ENCODE measurements at places on chromosomes 16 and 17.

- DNase-seq: no peak
Observed at GRCh38 chr16:82421851-82422250, 204.9 kb upstream of the CDH13 start.

GRCh38 chr17:2071455-2072281 is 16.8 kb downstream of the HIC1 start:
- DNase-seq: no peak

- DNase-seq: peak; percentile 68
Observed at GRCh38 chr16:22192261-22193062, 13.6 kb upstream of the EEF2K start.

GRCh38 chr17:70138291-70138865 is 31.0 kb upstream of the KCNJ2 start:
- DNase-seq: no peak

- DNase-seq: peak; percentile 58
Observed at GRCh38 chr16:57185446-57185944, 344 bp downstream of the PSME3IP1 start.

- DNase-seq: no peak
Observed at GRCh38 chr16:46788891-46789474, 40.8 kb upstream of the MYLK3 start.

DNA sequence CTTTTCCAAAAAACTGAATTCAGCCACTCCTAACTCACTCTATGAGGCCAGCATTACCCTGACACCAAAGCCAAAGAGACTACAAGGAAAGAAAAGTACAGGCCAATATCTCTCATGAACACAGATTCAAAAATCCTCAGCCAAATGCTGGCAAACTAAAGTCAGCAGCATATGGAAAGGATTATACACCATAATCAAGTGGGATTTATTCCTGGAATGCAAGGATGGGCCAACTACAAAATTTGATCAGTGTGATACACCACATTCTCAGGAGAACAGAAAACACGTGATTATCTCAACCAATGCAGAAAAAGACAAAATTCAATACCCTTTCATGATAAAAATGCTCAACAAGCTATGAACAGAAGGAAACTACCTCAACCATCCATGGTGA is 7.7 kb upstream of the AATK start:
- no peak for DNase-seq

- peak; percentile 46 for DNase-seq
Observed at GRCh38 chr16:28846933-28847273, 755 bp upstream of the TUFM start.

- DNase-seq: no peak
Observed at GRCh38 chr16:6692874-6693273, 639.8 kb upstream of the RBFOX1 start.

DNA sequence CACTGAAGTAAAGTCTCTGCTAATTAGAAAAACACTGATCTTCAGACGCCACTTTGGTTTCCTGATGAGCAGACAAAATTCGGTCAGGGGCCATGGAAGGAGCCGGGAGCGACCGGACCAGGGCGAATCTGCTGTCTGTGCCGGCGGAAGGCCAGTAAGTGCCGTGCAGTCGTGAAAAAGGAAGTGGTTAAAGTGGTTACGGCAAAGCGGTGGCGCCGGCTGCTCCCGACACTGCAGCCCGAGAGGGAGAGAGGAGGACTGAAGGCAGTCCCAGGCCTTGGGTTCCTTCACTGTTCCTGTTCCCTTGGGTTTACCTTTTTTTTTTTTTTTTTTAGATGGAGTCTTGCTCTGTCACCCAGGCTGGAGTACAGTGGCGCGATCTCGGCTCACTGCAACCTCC is 17.3 kb upstream of the HEXD start:
- no peak for DNase-seq
